ENCODE measurements at places on chromosomes 6 and 20.

- no peak for DNase-seq
Measured at GRCh38 chr6:4225161-4225872, 89.9 kb upstream of the ECI2 start.

DNA sequence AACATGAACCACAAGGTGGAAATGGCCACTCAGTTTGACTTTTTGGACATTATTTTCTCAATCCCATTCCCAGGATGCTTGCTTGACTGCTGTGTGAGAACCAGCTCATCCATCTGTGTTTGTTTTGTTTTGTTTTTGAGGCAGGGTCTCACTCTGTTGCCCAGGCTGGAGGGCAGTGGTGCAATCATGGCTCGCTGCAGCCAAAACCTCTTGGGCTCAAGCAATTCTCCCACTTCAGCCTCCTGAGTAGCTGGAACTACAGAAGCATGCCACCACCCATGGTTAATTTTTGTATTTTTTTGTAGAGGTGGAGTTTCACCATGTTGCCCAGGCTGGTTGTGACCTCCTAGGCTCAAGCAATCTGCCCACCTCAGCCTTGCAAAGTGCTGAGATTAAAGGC is 166.0 kb upstream of the CDH4 start:
- DNase-seq, result no peak

- DNase-seq, result no peak
Measured at GRCh38 chr20:7629880-7630279, 310.4 kb downstream of the HAO1 start.

DNA sequence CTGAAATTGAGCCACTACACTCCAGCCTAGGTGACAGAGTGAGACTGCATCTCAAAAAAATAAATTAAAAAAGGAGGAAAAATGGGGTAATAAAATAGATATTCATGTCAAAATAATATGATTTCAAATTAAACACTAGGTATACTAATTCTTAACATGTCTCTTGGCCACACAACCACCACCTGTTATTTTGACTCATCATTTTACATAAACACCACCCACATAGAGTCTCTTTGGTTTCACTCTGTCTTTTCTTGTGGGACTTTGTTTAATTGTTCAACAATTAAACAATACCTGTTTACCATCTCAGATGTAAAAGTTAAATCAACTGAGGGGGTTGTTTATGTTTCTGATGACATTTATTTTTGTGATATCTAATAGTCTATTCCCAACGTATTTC is 476.8 kb upstream of the ADGRB3 start:
- no peak for DNase-seq

DNA sequence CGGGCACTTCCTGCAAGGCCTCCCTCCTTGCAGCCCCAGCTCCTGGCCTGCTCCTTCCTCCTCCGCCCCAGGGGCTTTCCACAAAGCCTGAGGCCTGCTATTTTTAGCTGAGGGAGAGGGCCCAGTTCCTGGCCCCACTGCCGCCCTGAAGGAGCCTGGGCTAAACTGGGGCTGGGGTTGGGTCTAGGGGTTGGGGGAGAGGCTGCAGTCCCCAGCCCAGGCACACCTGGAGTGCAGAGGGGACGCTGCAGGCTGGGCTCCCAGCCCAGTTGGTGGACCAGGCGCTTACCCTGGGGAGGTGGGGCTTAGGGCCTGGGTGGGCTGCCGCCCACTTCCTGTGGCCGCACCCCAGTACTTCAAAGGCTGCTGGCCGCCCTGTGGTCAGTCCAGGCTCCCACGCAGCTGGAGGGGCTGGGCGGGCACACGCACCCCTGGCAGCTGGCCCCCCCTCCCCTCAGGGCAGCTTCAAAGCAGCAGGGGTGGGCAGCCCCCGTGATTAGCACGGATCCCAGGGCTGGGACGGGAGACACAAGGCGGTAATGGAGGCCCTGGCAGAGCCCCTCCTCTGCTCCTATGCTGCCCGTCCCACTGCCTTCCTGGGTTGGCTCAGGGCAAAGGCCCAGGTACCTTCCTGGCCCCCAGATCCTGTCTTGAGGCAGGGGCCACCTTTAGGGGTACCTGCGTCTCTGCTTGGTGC is 7.1 kb upstream of the ABHD16B start:
- no peak for DNase-seq

DNA sequence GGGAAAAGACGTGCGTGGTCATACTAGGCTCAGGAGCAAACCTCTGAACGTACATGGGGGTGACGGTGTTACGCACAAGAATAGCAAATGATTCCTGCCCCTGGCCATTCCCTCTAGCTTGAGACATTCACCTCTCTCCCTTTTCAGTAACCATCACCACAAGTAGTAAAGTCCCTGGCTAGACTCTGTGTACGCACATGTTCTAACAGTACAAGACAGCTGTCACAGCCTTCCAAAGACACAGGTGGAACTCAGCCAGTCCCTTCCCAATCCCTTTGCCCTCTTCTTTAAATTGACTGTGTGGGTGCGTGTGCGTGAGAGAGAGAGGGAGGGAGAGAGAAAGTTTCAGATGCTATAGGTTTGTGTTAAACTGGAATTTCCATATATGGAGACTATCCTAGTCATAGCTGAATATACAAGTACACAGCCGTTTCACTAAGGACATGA is 67.3 kb downstream of the LY86 start:
- DNase-seq, result no peak

DNA sequence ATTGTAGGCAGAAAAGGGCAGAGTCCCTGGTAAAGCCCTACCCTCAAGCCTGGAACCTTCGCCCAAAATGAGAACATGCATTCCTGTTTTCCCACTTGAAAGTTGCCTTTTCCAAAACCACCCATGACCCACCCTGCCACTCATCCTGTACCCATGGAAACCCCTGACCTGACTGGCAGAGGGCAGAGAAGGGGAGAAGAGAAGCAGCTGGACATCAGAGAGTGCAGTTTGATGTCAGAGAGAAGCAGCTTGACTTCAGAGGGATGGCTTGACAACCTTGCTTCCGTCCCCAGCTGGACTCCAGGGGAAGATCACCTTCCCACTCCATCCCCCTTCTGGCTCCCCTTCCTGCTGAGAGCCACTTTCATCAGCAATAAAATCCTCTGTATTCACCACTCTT is 123.6 kb upstream of the SHLD1 start:
- DNase-seq, result no peak

DNA sequence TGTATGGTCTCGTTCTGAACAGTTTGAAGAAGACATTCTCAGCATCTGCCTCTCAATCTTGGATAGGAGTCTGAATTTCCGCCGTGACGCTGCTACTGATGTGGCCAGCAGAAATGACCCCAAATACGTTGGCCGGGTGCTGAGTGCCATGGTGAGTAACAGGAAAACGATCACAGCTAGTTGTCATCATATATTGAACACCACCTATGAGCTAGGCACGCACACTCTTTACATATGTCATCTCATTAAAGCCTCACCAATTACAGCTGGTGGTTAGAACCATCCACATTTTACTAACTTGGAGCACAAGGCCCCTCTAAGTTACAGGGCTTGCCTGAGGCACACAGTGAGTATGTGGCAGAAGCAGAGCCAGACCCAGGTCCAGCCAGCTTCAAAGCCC is 17.1 kb downstream of the TGM3 start:
- no peak for DNase-seq

GRCh38 chr6:31922942-31923341 is 4.6 kb upstream of the C2 start:
- DNase-seq, result no peak

DNA sequence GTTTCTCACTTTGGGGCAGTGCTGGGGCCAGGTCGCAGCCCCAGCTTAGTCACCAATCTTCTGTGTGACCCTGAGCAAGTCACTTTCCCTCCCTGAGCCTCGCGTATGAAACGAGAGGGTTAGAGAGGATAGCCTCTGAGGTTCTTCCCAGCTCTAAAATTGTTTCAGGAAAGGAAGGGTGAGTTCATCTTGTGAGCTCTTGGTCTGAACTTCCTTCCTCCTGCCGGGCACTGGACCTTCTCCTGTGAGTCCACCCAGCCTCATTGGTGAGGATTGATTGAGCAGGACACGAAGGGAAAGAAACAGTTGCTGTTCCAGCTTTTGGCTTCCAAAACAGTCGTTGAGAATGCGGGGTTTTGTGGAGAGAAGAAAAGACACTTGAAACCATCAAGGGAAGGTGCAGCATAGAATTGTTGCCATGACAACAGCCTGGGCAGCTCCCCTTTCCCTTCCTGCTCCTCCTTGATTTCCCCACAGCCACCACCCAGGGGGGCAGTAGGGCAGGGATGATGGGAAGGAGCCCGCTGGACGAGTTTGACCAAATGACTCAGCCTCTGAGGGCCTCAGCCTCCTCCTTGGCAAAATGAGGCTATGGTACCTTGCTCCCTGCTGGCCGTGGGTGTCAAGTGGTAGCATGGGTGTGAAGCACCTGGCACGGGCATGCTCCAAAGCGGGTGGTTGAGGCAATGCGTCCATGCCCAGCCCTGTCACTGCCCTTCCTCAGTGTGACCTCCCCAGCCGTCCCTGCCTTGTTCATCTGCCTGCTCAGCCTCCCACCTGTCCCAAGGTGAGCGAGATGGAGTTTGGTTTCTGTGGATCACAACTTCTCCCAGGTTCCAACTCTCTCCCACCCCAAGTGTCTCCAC is 107.8 kb downstream of the CDC5L start:
- DNase-seq, result peak; percentile 8

- DNase-seq, result no peak
Measured at GRCh38 chr20:46396052-46396740, 10.2 kb downstream of the ELMO2 start.

- DNase-seq, result no peak
Measured at GRCh38 chr20:50193199-50193835, 2.7 kb downstream of the CEBPB start.

DNA sequence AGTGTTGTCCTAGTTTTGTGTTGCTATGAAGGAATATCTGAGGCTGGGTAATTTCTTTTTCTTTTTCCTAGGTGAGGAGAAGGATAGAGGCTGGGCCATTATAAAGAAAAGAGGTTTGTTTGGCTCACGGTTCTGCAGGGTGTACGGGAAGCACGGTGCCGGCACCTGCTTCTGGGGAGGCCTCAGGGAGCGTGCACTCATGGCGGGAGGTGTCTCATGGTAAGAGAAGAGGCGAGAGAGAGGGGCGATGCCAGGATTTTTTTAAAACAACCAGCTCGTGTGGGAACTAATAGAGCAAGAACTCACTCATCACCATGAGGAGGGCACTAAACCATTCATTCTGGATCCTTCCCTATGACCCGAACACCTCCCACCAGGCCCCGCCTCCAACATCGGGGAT is 14.2 kb upstream of the NPBWR2 start:
- peak; percentile 38 for DNase-seq

GRCh38 chr6:25217302-25217701 is 61.9 kb upstream of the CARMIL1 start:
- no peak for DNase-seq

- DNase-seq, result no peak
Measured at GRCh38 chr6:44474643-44475042, 87.1 kb downstream of the CDC5L start.

DNA sequence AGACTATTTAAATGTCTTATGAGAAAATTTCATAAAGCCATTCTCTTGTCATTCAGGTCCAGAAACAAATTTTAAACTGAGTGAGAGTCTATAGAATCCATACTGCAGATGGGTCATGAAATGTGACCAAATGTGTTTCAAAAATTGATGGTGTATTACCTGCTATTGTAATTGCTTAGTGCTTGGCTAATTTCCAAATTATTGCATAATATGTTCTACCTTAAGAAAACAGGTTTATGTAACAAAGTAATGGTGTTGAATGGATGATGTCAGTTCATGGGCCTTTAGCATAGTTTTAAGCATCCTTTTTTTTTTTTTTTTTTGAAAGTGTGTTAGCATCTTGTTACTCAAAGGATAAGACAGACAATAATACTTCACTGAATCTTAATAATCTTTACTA is 5.0 kb downstream of the MARCKS start:
- no peak for DNase-seq

DNA sequence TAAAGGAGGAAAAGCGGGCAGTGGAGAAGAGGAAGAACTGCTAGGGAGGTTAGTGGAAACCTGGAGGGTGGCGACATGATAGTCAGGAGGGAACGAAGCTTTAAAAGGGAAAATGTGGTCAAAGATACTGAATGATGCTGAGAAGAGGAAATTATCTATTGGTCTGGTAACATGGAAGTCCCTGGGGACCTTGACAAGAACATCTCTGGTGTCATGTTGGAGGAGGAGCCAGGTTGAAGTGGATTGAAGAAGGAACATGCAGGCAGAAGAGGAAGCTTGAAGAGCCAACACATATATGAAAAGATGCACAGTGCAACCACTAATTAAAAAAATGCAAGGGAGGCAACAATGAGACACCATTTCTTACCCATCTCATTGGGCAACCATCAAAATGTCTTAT is 251.9 kb upstream of the RNF24 start:
- no peak for DNase-seq

- no peak for DNase-seq
Measured at GRCh38 chr20:62805155-62805710, 598 bp downstream of the OGFR start.

DNA sequence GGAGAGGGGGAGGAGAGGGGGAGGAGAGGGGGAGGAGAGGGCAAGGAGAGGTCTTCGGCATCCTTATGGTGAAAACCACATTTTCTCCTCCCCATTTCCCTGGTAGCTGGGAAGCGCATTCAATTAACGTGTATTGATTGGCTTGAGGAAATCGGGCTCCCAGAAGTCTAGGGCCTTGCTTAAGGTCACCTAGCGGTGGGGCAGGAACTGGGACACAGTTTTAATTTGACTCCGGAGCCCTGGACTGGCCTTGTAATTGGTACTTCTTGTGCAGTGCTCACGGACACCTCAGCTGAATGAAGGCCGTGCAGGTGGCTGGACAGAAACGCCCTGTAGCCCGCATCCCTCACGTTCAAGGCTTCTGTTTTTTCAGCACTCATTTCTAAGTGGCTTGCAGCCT is 42.8 kb downstream of the CTCFL start:
- peak; percentile 44 for DNase-seq

- DNase-seq, result no peak
Measured at GRCh38 chr6:126180585-126180984, 159.3 kb upstream of the CENPW start.

DNA sequence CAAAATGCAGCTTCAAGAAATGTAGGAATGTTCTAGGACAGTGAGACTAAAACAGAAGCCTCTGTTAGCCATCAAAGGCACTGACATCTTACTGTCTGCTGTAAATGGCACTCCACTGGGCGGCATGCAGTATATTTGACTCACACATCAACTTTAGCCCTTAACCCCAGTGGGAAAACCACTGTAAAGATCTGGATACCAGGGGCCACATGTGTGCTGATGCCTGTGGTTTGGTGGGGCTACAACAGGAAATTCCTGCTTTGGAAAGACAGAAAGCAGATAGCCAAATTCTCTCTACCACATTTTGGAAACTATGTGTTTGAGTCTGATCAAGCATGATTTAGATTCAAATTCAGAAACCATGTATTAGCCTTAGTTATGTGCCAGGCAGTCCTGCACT is 4.3 kb downstream of the PFDN4 start:
- no peak for DNase-seq

DNA sequence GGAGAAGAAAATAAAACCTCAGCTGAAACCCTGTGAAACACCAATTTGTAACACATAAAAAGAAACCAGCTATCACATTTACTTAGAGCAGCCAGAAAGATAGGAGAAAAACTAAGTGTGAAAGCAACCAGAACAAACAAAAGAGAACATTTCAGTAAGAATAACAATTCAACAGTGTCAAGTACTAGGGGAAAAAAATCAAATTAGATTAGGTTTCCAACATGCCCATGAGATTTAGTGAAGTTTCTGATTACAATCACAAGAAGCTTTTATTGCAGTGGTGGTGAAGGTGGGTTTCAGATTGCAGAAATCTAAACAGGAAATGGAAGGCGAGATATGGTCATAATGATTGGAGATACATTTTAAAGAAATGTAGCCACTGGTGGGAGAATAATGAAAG is 22.1 kb upstream of the TRDN start:
- no peak for DNase-seq

GRCh38 chr6:71665931-71666330 is 220.4 kb upstream of the RIMS1 start:
- DNase-seq, result no peak

GRCh38 chr6:317060-317447 is 24.8 kb downstream of the DUSP22 start:
- no peak for DNase-seq
